ENCODE measurements at places on chromosomes 6 and 20. TPM values are rescaled to one million over a fixed set of nuclear protein-coding genes. Genes with fewer than 3 reads are reported as not detected.

GRCh38 chr20:37390503-37390890 is 44.6 kb downstream of the SRC start:
- no peak for DNase-seq

- no peak for DNase-seq
These were observed 15.4 kb upstream of the IL22RA2 start for GRCh38 chr6:137188855-137189254.

GRCh38 chr6:45739058-45739457 is 276.6 kb downstream of the CLIC5 start:
- DNase-seq = no peak

RIPPLY2 gene
- total RNA-seq = 5.4 TPM

Data from Daoy (cell line).